SK-N-DZ (cell line): ENCODE measurements at places on chromosomes 7 and 10.

DNA sequence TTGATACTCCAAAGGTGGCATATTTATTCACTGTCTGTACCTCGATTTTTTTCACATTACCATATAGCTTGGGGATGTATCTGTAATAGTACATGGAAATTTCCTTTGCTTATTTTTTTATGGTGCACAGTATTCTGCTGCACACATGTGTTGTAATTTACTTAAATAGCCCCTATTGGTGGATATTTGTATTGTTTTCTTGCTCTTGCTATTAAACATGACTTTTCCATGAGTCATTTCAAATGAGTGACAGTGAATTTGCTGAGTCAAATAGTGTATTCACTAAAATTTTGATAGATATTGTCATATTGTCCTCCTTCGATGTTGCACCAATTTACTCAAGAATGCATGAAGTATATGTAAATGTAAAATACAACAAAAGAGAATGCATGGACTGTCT is 122.7 kb upstream of the STEAP4 start:
- DNase-seq: no peak

DNA sequence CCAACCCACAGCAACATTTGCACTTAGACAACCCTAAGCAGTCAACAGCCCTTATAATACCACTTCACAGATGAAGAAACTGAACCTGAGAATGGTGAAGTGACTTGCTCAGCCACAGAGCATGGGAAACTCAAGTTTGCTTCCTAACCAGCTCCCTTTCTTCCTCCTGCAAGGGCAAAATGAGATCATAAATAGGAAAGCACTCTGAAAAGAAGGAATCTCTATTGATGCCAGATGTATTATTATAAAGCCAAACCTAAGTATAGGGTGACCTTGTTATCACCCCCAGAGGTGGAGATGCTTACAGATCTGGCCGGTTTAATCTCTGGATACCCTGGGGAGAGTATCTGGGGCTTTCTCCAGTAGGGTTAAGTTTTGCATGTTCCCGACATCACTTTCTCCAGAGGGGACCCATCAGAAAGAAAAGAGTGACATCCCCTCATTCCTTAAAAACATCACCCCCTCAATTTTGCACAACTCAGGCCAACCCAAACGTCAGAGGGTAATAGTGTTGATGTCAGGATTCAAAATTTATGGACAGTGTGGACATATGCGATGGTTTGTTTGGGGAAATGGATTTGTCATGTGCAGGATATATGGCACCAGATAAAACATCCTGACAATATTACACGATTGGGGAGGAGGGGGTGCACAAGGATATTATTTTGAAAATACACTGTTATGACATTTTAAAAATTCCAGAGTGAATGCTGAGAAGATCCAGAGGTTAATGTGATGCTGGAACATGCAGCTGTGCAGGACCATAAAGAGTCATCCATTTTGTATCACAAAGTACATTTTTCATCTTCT is 24.0 kb upstream of the XPNPEP1 start:
- no peak for DNase-seq

- no peak for DNase-seq
Observed at GRCh38 chr7:81811956-81812865, 42.4 kb upstream of the HGF start.

DNA sequence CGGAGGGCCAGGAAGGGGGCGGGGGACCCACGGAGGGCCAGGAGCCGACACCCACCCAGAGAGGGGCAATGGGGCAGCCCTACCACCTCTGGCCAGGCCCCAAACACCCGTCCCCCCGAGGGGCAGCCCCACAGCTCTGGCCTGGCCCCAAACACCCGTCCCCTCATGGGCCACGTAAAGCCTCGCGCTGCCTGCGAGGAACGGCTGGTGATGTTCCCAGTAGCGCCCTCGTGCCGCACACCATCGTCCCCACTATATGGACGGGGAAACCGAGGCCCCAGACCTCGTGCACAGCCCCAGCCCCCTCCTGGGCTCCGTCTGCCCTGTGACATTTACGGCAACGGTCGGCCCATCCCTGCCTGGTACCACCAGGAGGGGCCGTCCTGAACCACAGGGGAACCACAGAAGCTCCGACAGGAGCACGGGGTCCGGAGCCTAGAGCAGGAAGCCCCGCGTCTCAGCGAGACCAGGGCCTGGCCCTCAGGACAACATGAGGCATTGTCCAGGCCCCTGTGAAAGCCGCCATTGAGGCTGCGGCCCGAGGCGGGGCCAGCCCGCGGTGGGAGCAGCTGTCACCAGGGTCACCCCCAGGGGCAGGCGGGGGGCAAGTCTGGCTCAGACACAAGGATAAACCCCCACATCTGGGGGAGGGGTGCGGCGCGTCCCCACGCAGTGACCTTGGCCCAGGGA is 35.6 kb downstream of the GET4 start:
- no peak for DNase-seq

GRCh38 chr7:124655990-124656389 is 109.6 kb downstream of the GPR37 start:
- no peak for DNase-seq

GRCh38 chr10:97150013-97150595 is 35.7 kb downstream of the SLIT1 start:
- no peak for DNase-seq

- DNase-seq: no peak
Observed at GRCh38 chr7:39493934-39494333, 72.3 kb upstream of the YAE1 start.

- DNase-seq: no peak
Observed at GRCh38 chr10:114905450-114905849, 32.5 kb upstream of the TRUB1 start.

- DNase-seq: no peak
Observed at GRCh38 chr7:95427166-95427565, 7.7 kb downstream of the PON2 start.

DNA sequence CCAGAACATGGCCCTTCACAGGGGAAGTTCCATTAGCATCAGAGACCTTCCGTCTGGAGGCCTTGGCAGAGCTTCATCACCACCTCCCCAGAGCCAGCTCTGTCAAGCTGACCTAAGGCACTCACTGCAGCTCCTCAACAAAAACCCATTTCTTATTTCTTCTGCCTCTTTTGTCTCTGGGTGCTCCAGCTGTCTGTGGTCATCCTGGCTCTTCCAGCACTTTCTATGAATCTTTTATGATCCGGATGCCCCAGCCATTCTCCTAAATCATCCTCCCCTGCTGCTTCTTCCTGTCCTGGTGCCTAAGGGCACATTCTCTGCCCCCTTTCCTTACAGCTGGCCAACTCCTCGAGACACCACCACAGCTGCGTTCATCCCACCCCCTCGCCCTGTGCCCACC is 171.7 kb upstream of the INSYN2A start:
- DNase-seq: no peak

DNA sequence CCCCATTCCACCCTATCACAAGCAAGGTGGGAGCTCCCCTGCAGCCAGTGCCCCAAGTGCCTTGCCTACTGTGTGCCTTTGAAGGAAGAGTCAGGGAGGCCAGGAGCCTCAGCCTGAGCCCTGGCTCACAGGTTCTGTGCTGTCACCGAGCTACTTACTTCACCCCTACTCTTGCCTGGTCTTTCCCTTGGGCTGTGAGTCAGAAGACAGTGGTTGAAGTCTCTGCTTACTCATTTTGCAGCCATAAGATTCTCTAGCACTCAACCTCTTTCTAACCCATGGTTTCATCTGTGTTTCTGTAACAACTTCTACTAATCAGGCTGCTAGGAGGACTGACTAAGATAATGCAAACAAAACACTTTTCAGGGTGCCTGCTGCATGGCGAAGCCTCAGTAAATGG is 114.5 kb downstream of the PLCE1 start:
- no peak for DNase-seq

GRCh38 chr7:139687980-139688632 is 89.7 kb downstream of the HIPK2 start:
- no peak for DNase-seq

GRCh38 chr10:103951942-103952341 is 15.0 kb upstream of the SLK start:
- DNase-seq: no peak

GRCh38 chr7:135733603-135734342 is 5.8 kb upstream of the SLC13A4 start:
- no peak for DNase-seq

GRCh38 chr7:106600569-106601373 is 60.2 kb downstream of the CCDC71L start:
- DNase-seq: no peak
